ENCODE measurements at places on chromosomes 6 and 20.

- no peak for DNase-seq
These were observed 155.2 kb upstream of the PTPN1 start for GRCh38 chr20:50354721-50355589.

DNA sequence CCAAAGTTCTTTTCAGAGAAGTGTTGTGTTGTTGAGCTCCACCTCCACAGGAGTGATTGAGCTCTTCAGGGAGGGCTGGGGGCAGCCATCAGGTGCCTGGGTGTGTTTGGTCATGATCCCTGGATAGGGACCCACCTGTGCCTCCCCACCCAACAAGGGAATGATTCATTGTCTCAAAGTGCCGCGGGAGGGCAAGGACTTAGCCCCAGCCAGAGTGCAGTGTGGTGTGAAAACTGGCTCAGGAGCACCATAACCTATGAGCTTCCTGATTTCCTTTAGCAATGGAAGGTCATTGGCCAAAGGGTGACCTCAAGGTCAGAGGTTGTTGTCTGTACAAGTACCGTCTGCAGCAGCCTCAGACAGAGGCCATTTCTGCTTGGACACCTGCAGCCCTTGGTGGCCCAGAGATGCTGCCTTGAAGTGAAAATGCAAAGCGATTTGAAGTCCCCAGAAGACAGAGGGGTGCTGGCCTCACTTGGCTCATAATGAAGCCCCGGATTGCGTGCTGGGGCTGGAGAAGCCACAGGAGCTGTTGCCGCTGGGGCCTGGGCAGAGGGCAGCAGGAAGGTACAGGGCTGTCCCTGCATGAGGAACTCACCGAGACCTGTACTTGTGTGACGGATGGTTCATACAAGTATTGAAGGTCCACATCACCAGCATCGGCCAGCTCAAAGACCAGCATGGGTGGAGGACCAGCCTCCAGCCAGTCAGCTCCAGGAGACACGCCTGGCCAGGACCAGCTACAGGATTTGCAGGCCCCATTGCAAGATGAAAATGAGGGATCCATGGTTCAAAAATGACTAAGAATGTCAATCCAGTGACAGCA is 100.6 kb upstream of the DUSP22 start:
- DNase-seq, result no peak

- DNase-seq, result no peak
These were observed 133.6 kb downstream of the SYNE1 start for GRCh38 chr6:152503546-152503945.

DNA sequence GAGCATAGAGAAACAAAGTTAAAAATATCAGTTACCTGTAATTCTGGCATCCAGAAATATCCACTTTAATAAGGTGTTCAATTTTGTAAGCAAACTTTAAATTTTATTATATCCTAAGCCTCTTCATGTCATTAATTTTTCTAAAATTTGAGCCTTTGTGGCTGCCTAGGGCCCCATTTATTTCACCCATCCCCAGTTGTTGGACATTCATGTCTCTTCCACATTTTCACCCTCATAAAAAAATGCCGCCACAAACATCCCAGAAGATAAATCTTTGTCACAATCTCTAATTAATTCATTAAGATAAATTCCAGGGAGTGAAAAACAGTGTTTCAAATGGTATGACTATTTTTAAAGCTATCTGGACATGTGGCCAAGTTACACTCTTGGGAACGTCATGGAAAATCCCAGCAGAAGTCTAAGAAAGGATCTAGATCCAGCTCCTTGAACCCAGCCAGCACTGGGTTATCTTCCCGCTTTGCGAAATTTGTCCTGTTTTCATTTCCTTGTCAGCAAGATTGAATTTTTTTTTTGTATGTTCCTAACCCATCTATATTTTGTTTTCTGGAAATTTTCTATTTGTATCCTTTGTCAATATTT is 97.2 kb downstream of the TMEM242 start:
- DNase-seq, result no peak

GRCh38 chr6:6414931-6415330 is 94.5 kb upstream of the F13A1 start:
- DNase-seq, result no peak

DNA sequence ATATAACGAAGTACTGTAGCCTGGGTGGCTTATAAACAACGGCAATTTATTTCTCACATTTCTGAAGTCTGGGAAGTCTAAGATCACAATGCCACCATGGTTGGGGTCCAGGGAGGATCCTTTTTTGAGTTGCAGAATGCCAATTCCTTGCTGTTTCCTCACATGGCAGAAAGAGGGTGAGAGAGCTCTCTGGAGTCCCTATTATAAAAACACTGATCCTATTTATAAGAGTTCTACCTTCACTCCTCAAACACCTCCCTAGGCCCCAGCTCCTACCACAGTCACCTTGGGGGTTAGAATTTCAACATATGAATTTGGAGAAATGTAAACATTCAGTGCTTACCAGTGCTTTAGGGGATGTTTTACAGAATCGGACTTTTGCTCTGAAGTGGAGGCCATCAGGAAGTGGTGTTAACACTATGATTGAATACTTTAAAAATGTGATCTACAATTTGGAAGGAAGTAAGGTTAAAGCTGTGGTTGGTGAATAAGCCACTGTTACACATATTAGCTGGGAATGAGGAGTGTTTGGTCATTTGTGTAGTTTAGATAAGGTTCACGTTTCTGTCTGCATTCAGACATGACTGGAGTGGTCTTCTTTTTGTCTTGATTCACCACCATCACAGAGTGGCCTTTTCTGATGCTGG is 79.9 kb upstream of the SPTLC3 start:
- no peak for DNase-seq

GRCh38 chr6:136550045-136550329 is 235 bp downstream of the MAP7 start:
- DNase-seq, result no peak

DNA sequence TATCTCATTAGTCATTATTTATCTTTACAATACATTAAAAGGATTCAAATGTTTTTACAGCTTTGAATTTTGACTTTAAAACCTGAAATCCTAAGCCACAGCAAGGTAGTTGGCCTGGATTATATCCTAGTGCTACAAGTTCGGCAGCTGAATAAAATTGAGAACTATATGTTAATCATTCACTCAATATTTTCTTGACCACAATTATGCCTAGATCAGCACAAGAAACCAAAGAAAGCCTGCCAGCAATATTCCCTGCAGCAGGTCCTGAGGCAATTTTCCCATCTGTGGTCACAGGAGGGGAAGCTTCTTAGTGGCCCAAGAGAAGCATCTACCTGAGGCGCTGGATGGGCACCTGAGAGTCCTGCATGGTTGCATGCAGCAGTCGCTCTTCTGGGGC is 183.5 kb downstream of the GMDS start:
- DNase-seq, result no peak

- DNase-seq, result no peak
These were observed 65.1 kb downstream of the CGA start for GRCh38 chr6:87029711-87030314.

GRCh38 chr6:133957780-133958242 is 4.8 kb downstream of the TBPL1 start:
- no peak for DNase-seq

DNA sequence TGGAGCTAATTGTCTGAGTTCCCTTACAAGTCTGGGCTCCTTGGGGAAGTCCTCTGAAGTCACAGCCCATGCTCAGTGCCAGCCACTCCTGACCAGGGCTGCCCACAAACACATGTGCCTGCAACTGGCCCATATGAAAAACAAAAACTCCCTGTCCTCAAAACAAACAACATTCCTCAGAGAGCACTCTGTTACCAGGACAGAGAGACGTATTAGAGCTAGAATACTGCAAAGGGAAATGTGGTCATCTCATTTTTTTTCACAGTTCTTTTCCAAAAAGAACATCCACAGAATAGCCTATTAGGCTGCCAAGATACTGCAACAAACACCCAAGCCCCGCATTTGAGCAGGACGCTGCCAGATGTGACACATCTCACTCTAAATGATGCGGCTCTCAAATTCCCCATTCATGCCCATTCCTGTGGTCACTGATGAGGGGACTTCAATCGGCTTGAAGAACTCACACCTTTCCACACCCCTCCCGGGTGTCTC is 71.1 kb downstream of the SLC22A23 start:
- DNase-seq, result no peak

GRCh38 chr6:136643850-136644596 is 93.8 kb upstream of the MAP7 start:
- peak; percentile 72 for DNase-seq
